ENCODE measurements at places on chromosomes 12 and 14.

GRCh38 chr14:39240769-39241168, 7.1 kb downstream of the MIA2 start:
- no peak for DNase-seq

GRCh38 chr12:78209846-78210505, 379.3 kb downstream of the NAV3 start:
- peak; percentile 75 for DNase-seq

DNA sequence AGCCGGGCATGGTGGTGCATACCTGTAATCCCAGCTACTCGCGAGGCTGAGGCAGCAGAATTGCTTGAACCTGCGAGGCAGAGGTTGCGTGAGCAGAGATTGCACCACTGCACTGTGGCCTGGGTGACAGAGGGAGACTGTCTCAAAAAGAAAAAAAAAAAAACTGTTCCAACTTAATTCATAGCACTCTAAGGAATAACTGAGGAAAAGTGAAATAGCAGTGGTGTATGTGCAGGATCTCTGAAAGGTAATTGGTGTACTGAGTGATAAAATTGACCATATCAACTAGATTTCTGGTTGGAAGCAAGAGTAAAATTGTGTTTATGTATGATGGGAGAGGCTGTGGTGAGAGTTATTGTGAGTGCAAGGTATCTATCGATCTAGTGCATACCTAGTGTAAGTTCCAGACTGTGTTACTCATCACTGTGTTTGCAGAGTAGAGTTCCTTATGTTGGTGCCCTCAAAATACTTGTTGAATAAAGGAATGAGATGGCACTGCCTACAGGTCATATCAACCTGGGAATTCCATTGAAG, 6.3 kb downstream of the CAND1 start:
- DNase-seq = no peak

- DNase-seq = no peak
Observed at GRCh38 chr12:123006977-123007376, 26.5 kb downstream of the ARL6IP4 start.

DNA sequence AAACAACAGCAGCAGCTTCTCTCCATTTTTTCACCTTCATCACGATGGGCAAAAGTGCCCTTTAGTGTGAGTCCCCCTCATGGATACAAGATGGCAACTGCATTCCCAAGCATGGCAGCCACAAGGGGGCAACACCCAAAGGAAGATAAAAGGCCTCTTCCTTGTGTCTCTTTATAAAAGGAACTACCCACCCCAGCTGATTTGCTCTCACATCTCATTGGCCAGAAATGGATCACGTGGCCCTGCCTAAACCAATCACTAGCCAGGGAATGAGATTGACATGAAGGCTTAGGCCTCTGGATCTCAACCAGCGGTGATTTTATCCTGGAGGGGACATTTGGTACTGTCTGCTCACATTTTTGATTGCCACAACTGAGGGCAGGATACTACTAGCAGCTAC, 21.9 kb upstream of the IFT81 start:
- peak; percentile 95 for DNase-seq

- DNase-seq = peak; percentile 80
Observed at GRCh38 chr12:118103601-118104382, at the start of gene VSIG10. Gene VSIG10 (minus strand): TSS chr12:118104011. CDS start chr12:118103671, 340 bp downstream.

DNA sequence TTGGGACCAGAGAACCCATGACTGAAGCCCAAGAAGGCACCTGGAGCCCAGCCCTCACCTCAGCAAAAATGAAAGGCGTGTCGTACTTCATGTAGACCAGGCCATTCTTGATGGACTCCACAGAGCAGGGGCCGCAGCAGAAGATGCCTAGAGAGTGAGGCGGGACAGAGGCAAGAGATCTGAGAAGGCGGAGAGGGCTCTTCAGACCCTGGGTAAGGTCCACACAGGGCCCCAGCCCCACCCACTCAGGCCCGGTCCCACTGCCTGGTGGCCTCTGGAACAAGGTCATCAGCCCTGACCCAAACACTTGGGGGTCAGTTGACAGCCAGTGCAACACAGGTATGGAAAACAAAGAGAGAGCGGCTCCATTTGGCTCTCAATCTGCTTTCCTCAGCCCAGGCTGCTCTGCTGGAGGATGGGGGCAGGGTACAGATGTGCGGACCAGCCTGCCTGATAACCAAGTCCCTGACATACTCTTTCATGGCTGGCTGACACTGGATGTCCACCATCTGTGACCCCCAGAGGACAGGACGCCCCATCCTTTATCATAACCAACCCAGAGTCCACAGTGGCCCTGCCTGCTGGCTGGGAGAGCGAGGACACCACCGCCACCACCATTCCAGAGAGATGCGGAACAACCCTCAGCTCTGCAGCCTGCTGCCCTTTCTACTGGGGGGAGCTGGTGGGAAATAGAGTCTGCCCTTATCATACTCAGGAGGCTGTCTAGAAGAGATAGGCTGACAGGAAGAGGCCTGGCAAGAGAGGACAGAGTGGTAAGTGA, 6.9 kb downstream of the TGM1 start:
- DNase-seq = no peak

- DNase-seq = no peak
Observed at GRCh38 chr14:104999361-104999760, 13.8 kb downstream of the CLBA1 start.

- no peak for DNase-seq
Observed at GRCh38 chr12:119410396-119410795, 75.9 kb downstream of the CCDC60 start.

GRCh38 chr12:54657105-54657607, 9.0 kb upstream of the DCD start:
- no peak for DNase-seq

DNA sequence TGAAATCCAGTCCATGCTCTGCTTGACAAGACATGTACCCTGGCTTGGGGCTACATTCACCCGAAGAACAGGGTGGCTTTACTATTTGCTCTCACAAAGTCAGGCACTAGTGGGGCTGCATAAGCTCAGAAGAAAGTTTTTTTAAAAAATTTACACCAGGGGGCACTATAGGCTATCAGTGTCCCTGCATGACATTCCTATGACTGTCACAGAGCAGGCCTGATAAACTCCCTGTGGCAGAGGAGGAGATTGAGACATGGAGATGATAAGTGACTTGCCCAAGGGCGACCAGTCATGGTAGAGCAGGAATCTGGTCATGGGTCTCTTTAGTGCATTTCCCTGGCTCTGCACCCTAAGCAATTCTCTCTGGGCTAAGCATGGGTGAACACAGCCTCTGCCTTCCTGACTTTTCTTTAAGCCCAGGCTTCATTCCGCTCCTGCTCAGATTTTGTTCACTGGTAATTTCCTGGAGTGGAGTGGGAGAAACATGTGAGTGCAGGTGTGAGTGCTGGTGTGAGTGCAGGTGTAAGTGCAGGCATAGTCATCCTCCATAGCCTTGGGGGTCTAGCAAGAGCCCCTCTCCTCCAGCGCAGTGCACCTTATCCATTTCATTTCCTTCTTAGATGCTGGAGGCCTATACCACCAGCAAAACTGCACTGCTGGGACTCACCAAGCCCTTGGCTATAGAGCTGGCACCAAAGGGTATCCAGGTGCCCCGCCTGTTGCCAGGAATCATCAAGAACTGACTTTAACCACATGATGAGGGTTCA, 91.6 kb downstream of the DHRS2 start:
- DNase-seq = peak; percentile 13

DNA sequence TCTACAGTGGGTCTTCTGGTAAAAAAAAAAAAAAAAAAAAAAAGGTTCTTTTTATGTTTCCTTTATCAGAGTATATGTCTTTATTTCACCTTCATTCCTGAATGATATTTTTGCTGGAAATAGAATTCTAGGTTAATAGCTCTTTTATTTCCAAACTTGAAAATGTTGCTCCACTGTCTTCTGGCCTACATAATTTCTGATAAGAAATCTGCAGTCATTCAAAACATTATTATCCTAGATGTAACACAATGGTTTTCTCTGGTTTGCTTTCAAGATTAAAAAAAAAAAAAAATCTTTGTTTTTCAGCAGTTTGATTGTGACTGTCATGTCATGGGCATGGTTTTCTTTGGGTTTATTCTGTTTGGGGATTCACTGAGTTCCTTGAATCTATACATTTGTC, 19.5 kb downstream of the DCP1B start:
- no peak for DNase-seq

DNA sequence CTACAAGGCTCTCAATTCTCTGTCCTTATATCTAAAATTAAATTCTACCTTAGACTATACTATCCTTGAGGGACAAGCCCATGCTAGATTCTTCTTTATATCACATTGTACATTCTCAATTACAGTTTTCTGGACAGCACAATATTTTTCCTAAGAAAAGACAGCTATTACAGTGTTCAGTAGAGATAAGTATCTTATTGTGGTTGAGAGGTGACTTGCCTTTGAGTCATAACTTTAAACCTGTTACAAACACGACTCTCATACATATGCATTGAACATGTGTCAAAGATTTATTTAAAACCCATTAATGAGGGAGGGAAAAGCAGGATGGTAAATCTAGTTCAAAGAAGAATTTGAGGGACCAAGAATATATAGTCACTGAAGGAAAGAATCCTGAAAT, 61.1 kb downstream of the TPH2 start:
- DNase-seq = no peak

DNA sequence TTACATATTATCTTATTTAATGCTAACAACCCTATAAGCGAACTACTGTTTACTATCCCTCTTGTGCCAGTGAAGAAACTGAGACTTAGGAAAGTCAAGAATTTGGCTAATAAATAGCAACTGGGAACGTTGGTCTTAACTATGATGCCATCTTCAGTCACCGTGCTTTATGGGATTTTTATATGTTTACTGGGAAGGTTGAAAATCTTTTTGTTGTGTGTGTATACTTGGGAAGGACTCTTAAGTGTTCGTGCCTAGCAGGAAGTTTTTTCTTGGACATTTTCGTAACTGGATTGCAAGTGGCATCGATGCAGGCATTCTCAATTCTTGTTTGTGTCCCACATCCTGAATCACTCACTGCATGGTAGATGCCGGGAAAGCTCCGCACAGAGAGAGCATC, 9.4 kb downstream of the SFSWAP start:
- no peak for DNase-seq

DNA sequence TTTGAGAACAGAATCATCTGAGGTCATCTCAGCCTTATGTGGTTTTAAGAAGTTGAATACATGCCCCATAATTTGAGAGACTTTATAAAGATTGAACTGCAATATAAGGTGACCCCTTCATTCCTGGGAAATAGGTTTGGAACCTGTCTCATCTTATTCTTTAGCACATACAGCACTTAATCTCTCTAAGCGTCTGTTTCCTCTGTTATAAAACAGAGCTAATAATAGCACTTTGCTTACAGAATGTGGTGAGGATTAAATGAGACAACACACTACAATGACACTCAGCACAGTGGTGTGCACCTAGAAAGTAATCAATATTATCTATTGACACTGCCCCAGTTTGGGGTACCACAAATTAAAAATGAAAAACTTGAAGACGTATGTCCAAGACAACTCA, 102.1 kb downstream of the DUSP6 start:
- no peak for DNase-seq

DNA sequence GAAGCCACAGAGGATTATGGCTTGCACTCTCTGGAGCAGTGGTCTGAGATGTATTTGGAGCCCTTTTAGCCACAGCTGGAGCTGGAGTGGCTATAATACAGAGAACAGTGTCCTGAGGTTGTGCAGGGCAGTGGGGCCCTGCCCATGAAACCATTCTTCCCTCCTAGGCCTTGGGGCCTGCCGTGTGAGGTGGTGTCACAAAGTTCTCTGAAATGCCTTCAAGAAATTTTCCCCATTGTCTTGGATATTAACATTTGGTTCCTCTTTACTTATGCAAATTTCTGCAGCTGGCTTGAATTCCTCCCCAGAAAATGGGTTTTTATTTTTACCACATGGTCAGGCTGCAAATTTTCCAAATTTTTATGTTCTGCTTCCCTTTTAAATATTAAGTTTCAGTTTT, 79.3 kb downstream of the UNC79 start:
- DNase-seq = no peak

- DNase-seq = no peak
Observed at GRCh38 chr12:23611320-23611719, 338.1 kb downstream of the SOX5 start.

- peak; percentile 95 for DNase-seq
Observed at GRCh38 chr12:111178181-111179081, 190.5 kb downstream of the PHETA1 start.

- no peak for DNase-seq
Observed at GRCh38 chr14:74836251-74836960, 39.5 kb downstream of the PROX2 start.

DNA sequence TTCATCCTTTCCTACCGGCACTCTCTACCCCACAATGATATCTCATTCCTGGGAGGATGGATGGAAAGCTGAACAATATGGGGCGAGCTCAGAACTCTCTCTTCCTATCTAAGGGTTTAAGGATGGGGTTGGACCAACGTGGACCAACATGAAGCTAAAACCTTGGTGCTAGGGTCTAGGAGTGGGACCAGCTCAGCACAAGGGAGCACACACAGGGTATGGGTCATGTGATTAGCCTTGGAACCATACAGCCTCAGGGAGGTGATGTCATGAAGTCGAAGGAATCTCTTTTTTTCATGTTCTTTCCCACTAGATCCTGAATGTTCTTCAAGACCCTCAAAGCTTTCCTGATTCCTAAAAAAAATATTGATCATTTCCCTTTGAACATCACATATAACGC, 3.3 kb downstream of the GUCY2C start:
- no peak for DNase-seq

- no peak for DNase-seq
Observed at GRCh38 chr12:107096571-107096970, 3.2 kb upstream of the CRY1 start.

GRCh38 chr12:26918321-26919215, 19.2 kb downstream of the INTS13 start:
- no peak for DNase-seq

DNA sequence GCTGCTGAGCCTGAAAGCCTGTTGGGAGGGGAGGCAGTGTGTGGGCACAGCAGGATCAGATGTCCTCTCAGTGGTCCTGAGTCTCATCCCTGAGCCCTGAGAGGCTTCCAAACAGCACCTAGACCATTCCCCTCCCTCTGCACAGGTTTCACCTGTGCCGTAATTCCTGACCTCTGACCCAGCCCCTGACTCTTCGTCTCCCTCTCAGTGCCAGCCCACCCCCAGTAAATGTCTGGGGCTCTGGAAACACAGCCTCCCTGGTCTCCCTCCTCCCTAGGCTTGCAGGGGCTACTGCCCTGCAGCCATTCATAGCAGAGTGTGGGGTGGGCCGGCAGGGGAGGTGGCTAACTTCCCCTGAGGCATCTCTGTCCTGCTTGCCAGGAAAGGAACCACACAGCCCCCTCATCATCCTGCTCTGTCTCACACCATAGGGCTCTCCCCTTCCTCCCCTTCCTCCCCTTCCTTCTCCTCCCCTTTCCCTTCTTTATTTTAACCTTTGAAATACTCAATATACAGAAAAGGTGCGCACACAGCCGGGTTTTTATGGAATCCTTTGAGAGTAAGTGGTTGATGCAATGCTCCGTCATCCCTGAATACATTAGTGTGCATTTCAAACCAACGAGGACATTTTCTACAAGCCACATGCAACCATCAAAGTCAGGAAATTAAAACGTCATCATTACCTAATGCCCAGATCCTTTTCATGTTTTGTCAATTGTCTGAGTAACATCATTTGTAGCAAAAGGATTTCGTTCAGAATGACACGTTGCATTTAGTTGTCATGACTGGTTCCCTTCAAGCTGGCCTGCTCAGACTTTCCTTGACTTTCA, 67.0 kb downstream of the PRMT8 start:
- DNase-seq = no peak
